Activated CD4-positive, alpha-beta memory T cell treated with anti-CD3 and anti-CD28 coated beads, Interleukin-2, amount 10 ng/mL, durations not matched to agents 7 days and 5 days (primary cell): ENCODE measurements at places on chromosomes 7 and 10. TPM values are rescaled to one million over a fixed set of nuclear protein-coding genes. Genes with fewer than 3 reads are reported as not detected.

DNA sequence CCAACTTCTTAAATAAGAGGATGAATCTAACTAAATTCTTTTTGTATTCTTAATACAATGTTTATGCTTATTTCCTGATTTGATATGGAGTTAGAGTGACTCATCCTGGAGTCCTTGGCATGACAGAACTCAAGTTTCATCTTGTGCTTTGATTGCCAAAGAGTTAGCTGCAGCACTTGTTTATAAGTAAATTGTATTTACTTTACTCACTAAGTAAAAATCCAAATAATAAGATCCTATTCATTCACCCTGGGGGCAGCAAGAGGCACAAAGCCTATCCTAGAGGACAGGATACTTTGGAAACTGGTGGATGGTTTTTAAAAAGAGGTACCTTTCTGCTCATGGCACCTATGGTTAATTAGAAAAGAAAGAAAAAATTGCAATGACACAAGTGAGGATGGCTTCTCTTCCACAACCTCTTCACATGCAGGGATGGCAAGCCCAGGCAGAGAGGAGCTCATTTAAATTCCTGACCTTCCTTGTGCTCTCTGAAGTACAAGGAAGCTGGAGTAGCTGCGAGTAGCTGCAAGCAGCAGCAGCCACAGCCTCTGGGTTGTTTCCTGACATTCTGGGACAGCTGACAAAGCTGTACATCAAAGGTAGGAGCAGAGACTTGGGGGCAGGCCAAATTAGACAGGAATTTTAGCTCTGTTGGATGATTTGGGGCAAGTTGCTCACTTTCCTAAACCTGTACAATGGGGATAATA, 28.5 kb upstream of the CROT start:
- H3K4me3 ChIP-seq, result no peak overlapping the region
- H3K36me3 ChIP-seq, result no peaks in the 10 kb centered on the region
- H3K27me3 ChIP-seq, result no peaks in the 10 kb centered on the region
- H3K4me1 ChIP-seq, result peaks cover 8% of the 10 kb centered on the region

DNA sequence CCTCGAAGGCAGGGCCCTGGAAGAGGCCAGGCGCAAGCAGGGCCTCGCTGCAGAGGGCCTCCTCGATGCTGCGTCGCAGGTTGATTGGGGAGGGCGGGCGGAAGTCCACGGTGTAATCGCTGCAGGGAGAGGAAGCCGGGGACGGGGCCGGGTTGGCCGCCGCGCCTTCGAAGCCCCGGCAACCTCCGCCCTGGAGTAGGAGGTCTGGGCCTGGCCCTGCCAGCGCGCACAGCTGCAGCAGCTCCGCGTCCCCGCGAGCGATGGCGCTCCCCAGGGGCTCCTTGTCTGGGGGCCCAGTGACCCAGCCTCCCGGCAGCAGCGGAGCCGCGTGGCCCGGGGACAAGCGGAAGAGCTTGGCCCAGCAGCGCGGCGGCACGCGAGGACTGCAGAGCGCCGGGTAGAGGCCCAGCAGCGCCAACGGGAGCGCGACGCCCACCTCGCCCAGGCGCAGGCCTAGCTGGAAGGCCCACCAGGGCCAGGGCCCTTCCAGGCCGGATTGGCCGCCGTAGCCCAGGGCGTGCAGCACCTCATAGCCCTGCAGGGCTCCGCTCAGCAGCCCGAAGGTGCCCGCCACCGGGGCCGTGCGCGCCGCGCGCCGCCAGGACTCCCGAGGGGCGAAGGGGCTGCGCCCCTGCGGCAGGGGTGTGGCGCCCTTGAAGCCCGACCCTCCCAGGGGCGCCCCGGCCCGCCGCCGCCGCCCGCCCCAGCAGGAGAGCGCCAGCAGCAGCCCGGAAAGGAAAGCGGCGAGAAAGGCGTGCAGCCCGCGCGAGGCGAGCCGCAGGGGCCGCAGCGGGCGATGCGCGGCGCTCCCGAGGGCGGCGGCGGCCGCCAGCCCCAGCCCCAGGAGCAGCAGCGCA, 7.8 kb upstream of the RBM28 start:
- DNase-seq, result no peak
- H3K36me3 ChIP-seq, result no peaks in the 10 kb centered on the region
- no peak overlapping the region for H3K27ac ChIP-seq
- peaks cover 62% of the 10 kb centered on the region for H3K27me3 ChIP-seq

GRCh38 chr7:11716185-11716584, 115.8 kb downstream of the THSD7A start:
- H3K27ac ChIP-seq, result no peak overlapping the region
- H3K36me3 ChIP-seq, result no peaks in the 10 kb centered on the region

DNA sequence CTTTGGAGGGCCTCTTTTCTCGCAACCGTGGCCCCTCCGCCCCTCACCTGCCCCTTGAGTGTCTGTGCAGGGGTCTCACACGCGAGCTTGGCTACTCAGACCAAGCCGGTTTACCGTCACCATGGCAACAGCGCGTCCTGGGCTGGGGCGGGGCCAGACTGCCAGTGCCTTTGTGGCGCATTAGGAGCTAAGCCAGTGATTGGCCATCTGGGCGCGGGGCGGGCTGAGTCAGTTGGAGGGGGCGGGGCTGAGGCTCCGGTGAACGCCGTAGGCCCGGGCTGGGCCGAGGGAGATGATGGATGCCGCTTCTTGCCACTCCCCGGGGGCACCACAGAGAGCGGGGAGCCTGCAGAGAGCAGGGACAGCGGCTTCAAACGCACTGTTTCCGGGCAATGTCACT, 48.7 kb upstream of the FXYD4 start:
- H3K36me3 ChIP-seq, result no peaks in the 10 kb centered on the region
- H3K27me3 ChIP-seq, result peaks cover 7% of the 10 kb centered on the region
- H3K4me1 ChIP-seq, result peaks cover 46% of the 10 kb centered on the region
- DNase-seq, result peak; percentile 92
- H3K4me3 ChIP-seq, result peak overlapping the region; percentile 31

- no peak for DNase-seq
- H3K27ac ChIP-seq, result no peak overlapping the region
- H3K4me3 ChIP-seq, result no peak overlapping the region
Observed at GRCh38 chr10:30993155-30993554, 38.5 kb downstream of the ZNF438 start.

- no peaks in the 10 kb centered on the region for H3K4me1 ChIP-seq
- DNase-seq, result no peak
- no peak overlapping the region for H3K27ac ChIP-seq
- H3K4me3 ChIP-seq, result no peak overlapping the region
- no peaks in the 10 kb centered on the region for H3K27me3 ChIP-seq
- H3K36me3 ChIP-seq, result no peaks in the 10 kb centered on the region
Observed at GRCh38 chr10:126090911-126091728, 194.8 kb downstream of the FANK1 start.

DNA sequence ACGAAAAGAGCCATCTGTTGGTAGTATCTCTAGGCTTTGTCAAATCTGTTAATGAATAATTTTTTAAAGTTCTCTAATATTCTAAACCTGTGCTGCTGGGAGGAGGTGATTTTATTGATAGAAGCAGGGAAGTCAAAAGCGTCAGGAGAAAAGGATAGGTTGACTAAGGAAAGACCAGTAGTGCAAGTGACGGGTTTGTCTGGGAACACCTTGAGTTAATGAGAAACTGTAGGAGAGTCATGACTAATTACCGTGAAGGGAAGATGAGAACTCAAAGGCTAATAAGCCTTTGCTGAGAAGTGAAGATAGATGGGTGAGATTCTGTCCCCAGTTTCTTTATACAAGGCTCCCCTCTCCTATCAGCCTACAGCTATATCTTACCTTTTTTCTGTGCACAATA, 5.0 kb upstream of the PDK4 start:
- H3K4me3 ChIP-seq, result no peak overlapping the region
- no peaks in the 10 kb centered on the region for H3K36me3 ChIP-seq
- no peak overlapping the region for H3K27ac ChIP-seq
- DNase-seq, result no peak

DNA sequence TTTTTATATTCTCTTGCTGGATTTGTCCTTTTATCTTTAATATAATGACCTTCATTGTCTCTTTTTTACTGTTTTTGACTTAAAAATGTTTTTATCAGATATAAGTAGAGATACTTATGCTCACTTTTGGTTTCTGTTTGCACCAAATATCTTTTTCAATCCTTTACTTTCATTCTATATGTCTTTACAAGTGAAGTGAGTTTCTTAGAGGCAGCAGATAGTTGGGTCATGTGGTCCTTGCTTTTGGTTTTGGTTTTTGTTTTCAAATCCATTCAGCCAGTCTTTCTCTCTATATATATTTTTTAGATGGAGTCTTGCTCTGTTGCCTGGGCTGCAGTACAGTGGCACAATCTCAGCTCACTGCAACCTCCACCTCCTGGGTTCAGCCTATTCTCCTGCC, 932.4 kb upstream of the LRRTM3 start:
- H3K36me3 ChIP-seq, result no peaks in the 10 kb centered on the region
- no peak overlapping the region for H3K4me3 ChIP-seq
- no peak for DNase-seq
- H3K27ac ChIP-seq, result no peak overlapping the region

GRCh38 chr7:127705461-127705959, 53.5 kb downstream of the SND1 start:
- DNase-seq, result no peak
- peaks cover 2% of the 10 kb centered on the region for H3K4me1 ChIP-seq
- H3K4me3 ChIP-seq, result no peak overlapping the region
- peaks cover 73% of the 10 kb centered on the region for H3K36me3 ChIP-seq
- H3K27ac ChIP-seq, result no peak overlapping the region
- H3K27me3 ChIP-seq, result no peaks in the 10 kb centered on the region

DNA sequence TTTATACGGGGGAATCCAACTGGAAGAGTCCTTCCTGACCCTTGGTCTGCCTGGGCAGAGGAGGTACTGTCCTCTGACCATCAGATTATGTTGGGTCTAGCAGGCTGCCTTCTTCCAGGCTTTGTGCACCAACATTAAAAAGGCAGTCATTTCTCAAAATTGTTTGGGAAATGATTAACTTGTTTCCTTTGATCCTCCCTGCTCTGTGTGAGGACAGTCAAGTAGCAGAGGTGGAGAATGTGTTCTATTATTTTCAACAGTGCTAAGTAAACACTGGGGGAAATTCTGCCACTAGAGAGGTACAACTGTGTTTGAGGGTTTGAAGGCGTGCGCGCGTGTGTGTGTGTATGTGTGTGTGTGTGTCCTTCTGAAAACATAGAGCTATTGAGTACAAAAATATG, 20.6 kb downstream of the ACSL5 start:
- H3K27ac ChIP-seq, result no peak overlapping the region
- peaks cover 29% of the 10 kb centered on the region for H3K4me1 ChIP-seq
- no peak overlapping the region for H3K4me3 ChIP-seq
- no peaks in the 10 kb centered on the region for H3K27me3 ChIP-seq
- H3K36me3 ChIP-seq, result peaks cover 31% of the 10 kb centered on the region

- no peaks in the 10 kb centered on the region for H3K27me3 ChIP-seq
- H3K36me3 ChIP-seq, result peaks cover 39% of the 10 kb centered on the region
- DNase-seq, result no peak
- H3K27ac ChIP-seq, result no peak overlapping the region
- peaks cover 4% of the 10 kb centered on the region for H3K4me1 ChIP-seq
Observed at GRCh38 chr10:18607503-18608378, 43.6 kb downstream of the NSUN6 start.

- no peak overlapping the region for H3K4me3 ChIP-seq
- DNase-seq, result no peak
- no peaks in the 10 kb centered on the region for H3K4me1 ChIP-seq
- peaks cover 25% of the 10 kb centered on the region for H3K27me3 ChIP-seq
- no peaks in the 10 kb centered on the region for H3K36me3 ChIP-seq
- H3K27ac ChIP-seq, result no peak overlapping the region
Observed at GRCh38 chr10:7708832-7709231, 5.7 kb downstream of the ITIH2 start.

- H3K36me3 ChIP-seq, result no peaks in the 10 kb centered on the region
- no peaks in the 10 kb centered on the region for H3K27me3 ChIP-seq
- H3K27ac ChIP-seq, result no peak overlapping the region
- no peak overlapping the region for H3K4me3 ChIP-seq
Observed at GRCh38 chr7:154424350-154424749, 372.2 kb downstream of the DPP6 start.

DNA sequence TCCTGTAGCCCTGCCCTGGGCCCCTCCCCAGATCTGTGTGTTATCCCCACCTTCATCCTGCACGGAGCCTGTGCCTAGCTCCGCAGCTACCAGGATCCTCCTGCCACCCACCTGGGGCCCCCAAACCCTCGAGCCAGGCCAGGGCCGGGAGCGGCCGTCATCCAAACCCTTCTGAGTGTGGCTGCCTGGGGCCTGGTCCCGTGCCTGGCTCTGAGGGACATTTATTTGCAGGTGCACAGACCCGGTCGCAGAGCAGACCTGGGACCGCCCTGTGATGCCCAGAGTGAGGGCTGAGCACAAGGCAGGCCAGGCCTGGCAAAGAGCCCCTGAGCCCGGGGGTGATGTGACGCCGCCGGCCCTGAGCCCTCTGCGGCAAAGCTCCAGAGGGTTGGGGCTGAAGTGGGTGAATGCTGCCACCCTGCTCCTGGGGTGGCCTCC, 27.4 kb upstream of the INPP5A start:
- H3K4me1 ChIP-seq, result no peaks in the 10 kb centered on the region
- no peak overlapping the region for H3K4me3 ChIP-seq
- H3K36me3 ChIP-seq, result no peaks in the 10 kb centered on the region
- DNase-seq, result no peak

DNA sequence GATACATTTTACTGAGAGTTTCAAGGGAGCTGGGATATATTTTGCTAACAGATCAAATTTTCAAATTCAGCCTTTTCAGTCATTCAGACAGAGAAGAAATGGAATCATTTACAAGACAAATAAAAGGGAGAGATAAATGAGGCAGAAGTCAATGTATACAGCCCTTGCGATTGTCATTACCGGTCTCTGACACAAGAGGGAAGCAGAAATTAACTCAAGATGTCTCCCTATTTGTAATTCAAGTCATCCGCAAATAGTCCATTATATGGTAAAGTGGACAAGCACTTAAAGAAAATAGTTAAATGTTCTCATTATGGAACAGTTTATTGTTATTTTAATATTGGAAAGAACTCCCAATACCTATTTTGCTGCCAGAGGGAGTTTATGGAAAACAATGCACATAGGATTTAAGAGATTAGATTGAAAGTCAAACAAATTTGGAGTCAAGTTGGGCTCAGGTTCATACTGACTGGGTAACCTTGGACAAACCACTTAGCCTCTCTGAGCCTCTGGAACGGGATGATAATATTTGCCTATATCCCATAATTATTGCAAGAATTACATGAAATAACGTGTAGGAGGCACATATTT, 89.3 kb upstream of the PRKCQ start:
- peak; percentile 23 for DNase-seq
- peaks cover 23% of the 10 kb centered on the region for H3K27me3 ChIP-seq
- peaks cover 30% of the 10 kb centered on the region for H3K4me1 ChIP-seq
- H3K4me3 ChIP-seq, result no peak overlapping the region
- no peaks in the 10 kb centered on the region for H3K36me3 ChIP-seq

OR2A42 gene
- not detected for total RNA-seq

CLCN1 gene
- not detected for total RNA-seq

IDI2 gene
- not detected for total RNA-seq

C10orf88 gene
- 12.6 TPM for total RNA-seq

LIPF gene
- total RNA-seq, result not detected

SMNDC1 gene
- total RNA-seq, result 45.6 TPM

METTL27 gene
- 3.7 TPM for total RNA-seq
